T-helper 9 cell (primary cell): ENCODE measurements at places on chromosomes 6 and 20.

DNA sequence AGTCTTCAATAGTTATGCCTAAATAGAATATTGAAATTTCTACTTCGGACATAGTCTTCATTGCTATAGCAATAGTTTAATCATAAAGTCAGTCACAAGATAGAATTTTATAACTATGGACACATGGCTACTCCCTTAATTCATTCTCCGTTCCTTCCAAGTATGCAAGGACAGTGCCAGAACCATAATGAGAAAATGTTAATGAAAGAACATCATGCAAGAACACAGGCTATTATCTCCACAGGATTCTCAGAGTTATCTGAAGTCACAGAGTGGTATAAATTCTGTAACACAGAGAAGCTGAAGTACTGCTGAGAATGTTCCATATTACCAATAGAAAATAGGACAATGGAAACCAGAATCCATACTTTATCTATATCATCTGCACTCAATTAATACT lies 826.2 kb downstream of the EPHA7 start:
- DNase-seq, result no peak

GRCh38 chr6:16136621-16137450 lies 8.0 kb downstream of the MYLIP start:
- no peak for DNase-seq

GRCh38 chr6:122788663-122789181 lies 336 bp upstream of the SMPDL3A start:
- no peak for DNase-seq

DNA sequence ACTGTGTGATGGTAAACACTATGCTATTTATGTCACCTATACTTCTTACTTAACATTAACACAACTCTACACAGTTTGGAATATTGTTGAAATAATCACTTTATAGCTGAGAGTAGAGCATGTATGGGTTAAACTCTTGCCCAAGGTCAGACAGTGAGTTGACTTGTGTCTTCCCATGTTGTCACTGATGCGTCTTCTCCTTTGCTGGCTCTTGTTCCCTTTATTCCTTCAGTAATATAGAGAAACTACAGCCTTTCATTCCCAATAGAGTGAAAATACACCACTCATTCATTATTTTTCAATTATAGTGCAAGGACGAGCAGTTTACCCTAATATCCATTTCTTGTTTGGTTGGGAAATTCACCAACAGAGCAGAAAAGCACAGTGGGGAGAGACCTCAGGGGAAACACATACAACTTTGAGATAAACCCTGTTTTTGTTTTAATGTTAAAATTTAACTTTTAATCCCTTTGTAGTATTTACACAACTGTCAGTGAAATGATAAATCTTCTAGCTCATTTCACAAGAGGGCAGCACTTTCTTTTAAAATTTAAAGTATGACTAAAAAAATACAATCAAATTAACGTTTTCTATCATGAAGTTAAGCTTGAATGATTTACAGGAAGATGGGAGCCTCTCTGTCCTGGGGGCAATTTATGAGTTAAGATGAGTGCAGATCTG lies 363.0 kb downstream of the UTRN start:
- DNase-seq, result no peak

GRCh38 chr6:149508485-149508884 lies 23.7 kb upstream of the ZC3H12D start:
- no peak for DNase-seq

- DNase-seq, result no peak
Observed at GRCh38 chr6:155042983-155043382, 47.9 kb downstream of the TIAM2 start.

DNA sequence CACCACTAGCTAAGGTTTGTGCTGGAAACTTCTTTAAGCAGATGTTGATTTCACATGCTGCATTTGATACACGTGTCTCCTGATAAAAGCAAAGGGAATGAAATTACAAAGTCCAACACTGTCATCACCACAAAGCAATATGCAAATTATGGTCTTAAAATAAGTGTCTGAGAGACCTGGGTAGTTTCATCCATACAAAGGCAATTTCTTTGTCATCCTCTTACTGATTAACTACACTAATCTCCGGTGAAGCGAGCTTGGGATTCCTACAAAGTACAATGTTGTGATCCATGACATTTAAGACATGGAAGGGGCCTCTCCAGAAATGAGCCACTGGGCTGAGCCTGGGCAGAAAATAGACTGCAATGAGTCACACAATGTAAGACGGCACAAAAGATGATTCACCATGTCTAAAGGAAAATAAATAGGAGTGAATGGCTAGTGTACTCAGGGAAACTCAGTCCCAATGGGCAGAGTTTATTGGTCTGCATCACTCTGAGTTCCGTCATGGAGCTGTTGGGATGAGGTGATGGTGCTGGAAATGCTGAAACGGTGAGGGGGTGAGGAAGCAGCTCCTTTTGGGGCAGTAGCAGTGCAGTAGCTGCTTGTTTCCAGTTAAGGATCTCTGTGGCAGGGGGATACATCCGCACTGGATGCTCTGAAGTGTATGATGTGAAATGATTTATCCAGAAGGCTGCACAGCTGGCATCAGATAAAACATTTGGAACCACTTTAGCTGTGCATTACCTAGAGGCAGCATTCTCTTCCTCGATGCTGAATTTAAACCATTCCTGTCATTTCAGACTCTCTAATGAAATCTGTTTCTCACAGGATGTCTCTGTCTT lies 103.3 kb downstream of the IBTK start:
- no peak for DNase-seq

DNA sequence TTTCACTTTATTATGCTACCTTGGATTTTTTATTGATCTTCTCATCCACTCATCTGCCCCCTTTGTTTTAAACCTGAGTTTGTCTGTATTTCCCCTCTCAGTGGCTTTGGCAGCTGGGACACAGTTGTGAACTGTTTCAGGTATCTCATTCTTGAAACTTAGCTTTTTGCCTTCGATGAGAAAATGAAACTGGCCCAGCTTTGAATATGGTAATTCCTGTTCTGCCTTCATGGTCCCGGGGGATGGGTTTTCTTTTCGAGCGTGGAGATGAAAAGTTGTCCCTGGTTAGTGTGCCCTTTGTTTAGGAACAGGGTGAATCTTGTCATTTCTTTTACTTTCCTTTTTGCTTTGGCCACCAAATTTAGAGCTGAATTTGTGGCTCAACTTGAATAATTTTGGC lies 25.6 kb downstream of the DHX35 start:
- DNase-seq, result no peak
